HepG2 (cell line): ENCODE measurements at places on chromosomes 5 and 9. TPM values are rescaled to one million over a fixed set of nuclear protein-coding genes. Genes with fewer than 3 reads are reported as not detected.

DNA sequence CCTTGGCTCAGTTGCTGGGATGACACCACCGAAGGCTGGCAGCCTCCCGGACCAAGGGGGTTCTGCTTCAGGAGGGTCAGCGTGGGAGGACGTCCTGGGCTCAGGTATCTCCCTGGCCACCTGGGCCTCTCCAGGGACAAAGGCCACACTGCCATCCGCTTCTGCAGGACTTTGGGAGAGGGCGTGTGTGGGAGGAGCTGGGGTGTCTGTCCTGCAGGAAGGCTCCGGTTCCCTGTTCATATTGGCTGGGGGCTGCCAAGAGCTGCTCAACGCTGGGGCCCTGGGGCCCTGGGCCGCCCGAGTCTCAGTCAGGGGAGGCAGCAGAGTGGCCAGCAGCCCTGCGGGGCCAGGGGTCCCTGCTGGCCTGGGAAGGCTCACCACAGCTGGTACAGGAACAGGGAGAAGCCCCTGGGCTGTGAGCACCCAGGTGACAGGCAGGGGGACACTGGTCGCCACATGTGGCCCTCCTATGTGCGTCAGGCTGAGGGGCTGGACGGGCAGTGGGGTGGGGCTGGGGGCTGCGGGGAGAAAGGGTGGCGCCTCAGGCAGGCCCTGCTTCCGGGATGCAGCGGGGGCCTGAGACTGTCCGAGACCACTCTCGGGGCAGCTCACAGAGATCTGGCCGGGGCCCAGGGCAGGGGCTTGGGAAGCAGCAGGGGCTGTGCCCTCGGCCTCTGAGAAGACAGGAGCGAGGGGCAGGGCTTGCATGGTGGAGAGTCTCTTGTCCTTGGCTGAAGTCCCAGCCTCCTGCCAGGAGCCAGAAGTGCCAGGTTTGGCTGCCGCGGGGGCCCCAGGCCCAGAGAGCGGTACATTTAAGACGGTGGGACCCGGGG, 4.9 kb upstream of the CARD9 start:
- DNase-seq: no peak

The CEL gene
- 0.63 and 0.81 TPM in 2 replicates for polyA plus RNA-seq

DNA sequence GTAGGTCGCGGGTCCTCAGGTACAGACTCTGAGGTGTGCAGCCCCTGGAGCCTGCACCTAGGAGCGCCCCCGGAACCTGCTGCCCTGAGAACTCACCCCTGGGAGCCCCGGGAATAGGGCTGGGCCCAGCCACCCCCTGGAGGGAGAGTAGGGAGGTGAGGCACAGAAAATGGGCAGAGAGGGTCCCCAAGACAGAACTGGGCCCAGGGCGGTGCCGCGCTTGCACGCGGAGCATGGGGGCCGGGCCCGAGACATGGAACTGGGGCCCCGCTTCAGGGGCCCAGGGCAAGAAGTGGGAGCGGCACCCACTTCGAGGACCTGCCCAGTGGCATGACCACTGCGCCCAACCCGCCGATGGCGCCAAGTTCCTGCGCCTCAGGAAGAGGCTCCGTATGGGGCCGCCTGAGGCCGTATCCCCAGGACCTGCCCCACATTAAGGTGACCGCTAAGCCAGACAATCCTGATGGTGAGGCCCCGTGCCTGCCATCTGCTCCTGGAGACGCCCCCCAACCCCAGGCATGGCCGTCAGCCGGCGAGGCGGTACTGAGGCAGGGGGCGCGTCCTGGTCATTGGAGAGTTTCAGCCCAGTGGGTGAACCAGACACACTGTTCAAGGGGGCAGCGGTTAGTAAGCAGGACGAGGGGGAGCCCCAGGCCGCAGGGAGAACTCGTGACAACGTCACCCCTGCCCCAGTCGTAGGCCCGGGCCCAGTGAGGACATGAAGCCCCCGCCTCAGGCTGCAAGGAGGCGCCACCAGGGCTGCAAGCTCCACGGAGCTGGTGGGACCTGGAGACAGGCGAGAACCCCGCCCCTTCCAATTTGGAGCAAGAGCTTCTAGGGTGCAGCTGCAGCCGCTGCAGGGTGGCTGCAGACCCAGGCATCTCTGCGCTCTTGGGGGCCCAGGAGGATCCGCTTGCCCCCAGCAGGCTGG, 89.5 kb upstream of the PUM3 start:
- DNase-seq: no peak

GRCh38 chr9:122656378-122656777, 1.0 kb downstream of the OR1B1 start:
- no peak for DNase-seq

The CA9 gene
- polyA plus RNA-seq: 118 and 152 TPM in 2 replicates

- no peak for DNase-seq
Measured at GRCh38 chr9:131276094-131276888, at the start of gene FAM78A. Gene FAM78A, minus strand, starts transcription at chr9:131276510. Its CDS starts 331 bp downstream, at chr9:131276179.

The SPATA6L gene
- 0.73 and 1.1 TPM in 2 replicates for polyA plus RNA-seq

DNA sequence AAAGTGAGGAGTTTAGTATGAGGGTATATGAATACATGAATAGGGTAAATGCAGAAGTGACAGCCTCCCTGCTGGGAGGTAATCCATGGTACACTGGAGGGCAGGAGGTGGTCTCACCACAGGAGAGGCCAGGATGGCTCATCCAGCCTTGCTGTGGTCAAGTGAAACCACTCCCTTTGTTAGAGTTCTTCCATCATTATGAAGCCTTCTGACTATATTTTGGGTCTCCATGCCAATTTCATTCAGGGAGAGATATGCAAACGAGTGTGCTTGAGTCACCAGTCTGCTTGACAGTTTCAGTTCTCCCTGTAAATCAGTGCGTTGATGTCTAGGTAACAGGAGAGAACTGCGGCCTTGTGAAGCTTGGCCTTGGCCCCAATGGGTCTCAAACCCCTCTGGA, 16.4 kb downstream of the PPP3R2 start:
- DNase-seq: no peak

The RACK1 gene
- polyA plus RNA-seq: 6,141 and 6,693 TPM in 2 replicates

DNA sequence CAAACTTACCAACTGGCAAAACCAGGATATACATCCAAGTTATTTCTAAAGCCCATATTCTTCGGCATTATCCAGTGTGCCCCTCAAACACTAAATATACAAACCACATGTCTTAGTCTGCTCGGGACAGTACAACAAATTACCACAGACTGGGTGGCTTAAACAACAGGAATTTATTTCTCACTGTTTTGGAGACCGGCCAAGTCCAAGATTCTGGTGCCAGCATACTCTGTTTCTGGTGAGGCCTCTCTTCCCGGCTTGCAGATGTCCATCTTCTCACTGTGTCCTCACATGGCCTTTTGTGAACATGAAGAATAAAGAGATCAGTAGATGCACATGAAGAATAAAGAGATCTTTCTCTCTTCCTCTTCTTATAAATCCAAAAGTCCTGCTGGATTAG, 12.9 kb upstream of the SLCO6A1 start:
- no peak for DNase-seq

The RASGRF2 gene
- 21.0 and 29.0 TPM in 2 replicates for polyA plus RNA-seq

- DNase-seq: no peak
Measured at GRCh38 chr5:100818340-100818739, 84.7 kb downstream of the ST8SIA4 start.

- DNase-seq: no peak
Measured at GRCh38 chr9:132577119-132577518, 5.3 kb upstream of the BARHL1 start.

The ADAMTS16 gene
- polyA plus RNA-seq: 0.03 and 0.04 TPM in 2 replicates

DNA sequence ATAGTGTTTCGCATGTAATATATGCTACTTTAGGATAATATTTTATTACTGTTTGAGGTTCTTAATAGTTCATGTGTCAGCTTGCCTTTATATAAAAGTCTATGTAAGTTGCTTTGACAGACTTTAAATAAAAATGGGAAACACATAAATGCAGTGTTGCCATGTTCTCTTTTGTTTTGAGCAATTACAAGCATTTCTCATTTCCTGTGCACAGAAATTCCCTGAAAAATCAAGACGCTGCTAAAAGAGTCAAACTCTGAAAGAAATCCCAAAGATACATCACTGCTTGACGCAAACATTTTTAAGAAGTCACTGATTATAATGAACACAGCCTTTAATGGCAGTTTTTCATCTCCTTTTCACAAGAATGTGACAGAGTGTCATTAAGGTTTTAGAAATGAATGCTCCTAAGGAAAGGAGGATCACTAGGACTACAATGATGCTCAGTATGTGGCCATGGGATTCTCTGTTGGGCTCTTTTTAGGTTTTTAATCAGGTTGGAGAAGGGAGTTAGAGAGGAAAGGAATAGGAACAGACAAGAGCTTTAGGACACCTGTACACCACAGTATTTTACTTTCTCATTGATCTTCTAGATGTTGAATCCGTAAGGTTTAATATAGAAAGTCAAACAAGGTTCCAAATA, 29.4 kb downstream of the ZCCHC7 start:
- no peak for DNase-seq

- DNase-seq: no peak
Measured at GRCh38 chr9:101716629-101717028, 21.8 kb downstream of the GRIN3A start.

- DNase-seq: peak; percentile 32
Measured at GRCh38 chr9:108477529-108478006, 378.2 kb downstream of the ACTL7B start.

GRCh38 chr9:995192-995591, 18.7 kb downstream of the DMRT3 start:
- no peak for DNase-seq

DNA sequence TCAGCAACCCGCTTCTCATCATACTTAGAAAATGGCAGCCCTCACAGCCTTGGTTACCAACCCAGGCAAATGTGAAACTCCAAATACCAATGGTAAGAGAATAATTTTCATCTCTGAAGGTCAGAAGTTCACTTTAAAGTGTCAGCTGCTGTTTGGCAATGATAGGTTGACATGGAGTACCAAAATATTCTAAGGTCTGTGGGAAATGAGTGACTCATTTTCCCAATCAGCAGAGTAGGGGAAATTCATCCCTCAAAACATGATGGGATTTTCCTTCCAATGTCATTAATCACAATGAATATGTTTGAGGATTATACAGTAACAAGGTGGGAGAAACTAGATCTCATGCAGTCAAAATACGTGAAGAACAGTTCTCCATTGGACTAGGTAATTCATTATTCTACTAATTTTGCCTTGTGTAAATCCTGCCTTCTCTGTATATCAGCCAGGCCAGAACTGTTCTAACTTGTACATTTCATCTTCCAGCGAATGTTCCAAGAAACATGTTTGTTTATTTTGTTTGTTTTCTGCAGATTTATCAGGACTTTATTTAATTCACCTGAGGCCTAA, 53.1 kb upstream of the ERBIN start:
- no peak for DNase-seq

The SPINK13 gene
- not detected in 2 replicates for polyA plus RNA-seq

DNA sequence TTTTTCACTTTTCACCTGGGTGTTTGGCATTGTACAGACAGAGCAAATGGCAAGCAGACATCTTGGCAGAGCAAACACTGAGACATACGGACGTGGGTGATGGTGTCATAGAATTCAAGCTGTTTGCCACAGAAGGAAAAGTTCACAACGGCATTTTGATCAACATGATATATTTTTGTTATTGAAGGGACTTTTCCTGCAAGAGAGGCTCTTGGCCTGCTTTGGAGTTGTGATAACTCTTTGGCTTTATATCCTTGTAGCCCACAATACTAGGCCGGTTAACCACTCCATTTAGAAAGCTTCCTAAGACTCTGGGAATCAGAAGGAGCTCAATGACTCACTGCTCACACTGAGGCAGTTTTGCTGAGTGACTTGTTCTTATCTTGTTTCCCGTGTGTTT, 1038.3 kb downstream of the TLE1 start:
- no peak for DNase-seq

GRCh38 chr5:176916337-176916736, 17.2 kb upstream of the HK3 start:
- no peak for DNase-seq

GRCh38 chr5:58294598-58295305, 165.1 kb downstream of the PLK2 start:
- DNase-seq: no peak

DNA sequence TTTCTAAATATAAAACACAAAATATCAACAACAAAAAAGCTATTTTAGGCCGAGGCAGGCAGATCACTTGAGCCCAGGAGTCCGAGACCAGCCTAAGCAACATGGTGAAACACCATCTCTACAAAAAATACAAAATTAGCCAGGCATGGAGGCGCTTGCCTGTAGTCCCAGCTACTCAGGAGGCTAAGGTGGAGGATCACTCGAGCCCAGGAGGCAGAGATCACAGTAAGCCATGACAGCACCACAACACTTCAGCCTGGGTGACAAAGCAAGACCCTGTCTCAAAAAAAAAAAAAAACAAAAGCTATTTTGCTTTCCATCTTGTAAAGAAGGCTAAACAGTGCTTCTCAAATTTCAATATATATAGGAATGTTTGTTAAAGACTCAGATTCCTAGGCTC, 11.3 kb downstream of the C5orf15 start:
- no peak for DNase-seq

The FBP2 gene
- polyA plus RNA-seq: not detected in 2 replicates

- peak; percentile 22 for DNase-seq
Measured at GRCh38 chr5:164422400-164422799, 917.0 kb downstream of the MAT2B start.

- DNase-seq: no peak
Measured at GRCh38 chr9:127065592-127065991, 56.8 kb downstream of the ANGPTL2 start.

- DNase-seq: peak; percentile 24
Measured at GRCh38 chr9:36798350-36799065, 225.8 kb downstream of the MELK start.

The C6 gene
- 0.28 and 0.61 TPM in 2 replicates for polyA plus RNA-seq

The DROSHA gene
- 22.3 and 23.4 TPM in 2 replicates for polyA plus RNA-seq

- DNase-seq: no peak
Measured at GRCh38 chr9:107397076-107398044, 92.2 kb downstream of the KLF4 start.

The DOCK2 gene
- polyA plus RNA-seq: not detected in 2 replicates

DNA sequence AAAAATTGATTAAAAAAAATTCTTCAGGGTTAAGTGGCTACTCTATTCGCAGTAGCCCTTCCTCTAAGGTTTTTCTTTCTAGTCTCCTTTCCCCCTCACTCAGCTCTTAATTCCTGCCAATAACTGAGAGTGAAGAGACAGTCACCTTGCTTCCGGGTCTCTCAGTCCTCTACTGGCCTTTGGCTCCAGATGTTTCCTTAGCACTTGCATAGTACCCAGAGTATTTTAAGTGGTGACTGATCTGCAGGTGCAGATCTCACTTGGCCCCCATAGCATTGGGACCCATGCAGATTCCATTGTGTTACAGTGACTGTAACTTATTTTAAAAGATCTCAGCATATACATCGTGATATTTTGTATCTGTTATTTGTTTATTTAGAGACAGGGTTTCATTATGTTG, 66.2 kb downstream of the GCNT1 start:
- no peak for DNase-seq

GRCh38 chr5:81842795-81843398, 92.0 kb upstream of the SSBP2 start:
- DNase-seq: no peak
